ENCODE measurements at places on chromosomes 5 and 9.

GRCh38 chr5:126383246-126383645, 40.0 kb upstream of the GRAMD2B start:
- no peak for DNase-seq

DNA sequence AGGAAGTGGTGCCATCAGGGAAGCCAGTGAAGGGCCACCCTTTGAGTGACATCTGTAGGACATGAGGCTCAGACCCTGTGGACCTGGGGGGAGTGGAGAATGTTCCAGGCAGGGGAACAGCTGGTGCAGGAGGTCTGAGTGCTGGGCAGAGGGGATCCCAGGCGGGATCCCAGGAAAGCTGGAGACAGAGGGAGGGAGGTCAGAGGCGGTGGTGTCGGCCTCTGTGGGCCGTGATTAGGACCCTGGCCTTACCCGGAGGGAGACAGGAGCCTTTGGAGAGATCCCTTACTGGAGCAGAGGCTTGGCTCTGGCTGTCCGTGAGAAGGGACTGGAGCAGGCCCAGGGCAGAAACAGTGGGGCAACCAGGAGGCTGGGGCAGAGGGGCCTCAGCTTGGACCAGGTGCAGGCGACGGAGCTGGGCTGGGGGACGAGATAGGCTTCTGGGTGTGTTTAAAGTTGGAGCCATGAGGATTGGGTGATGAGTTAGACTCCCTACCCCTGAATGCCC, 12.1 kb upstream of the GRHPR start:
- no peak for DNase-seq

DNA sequence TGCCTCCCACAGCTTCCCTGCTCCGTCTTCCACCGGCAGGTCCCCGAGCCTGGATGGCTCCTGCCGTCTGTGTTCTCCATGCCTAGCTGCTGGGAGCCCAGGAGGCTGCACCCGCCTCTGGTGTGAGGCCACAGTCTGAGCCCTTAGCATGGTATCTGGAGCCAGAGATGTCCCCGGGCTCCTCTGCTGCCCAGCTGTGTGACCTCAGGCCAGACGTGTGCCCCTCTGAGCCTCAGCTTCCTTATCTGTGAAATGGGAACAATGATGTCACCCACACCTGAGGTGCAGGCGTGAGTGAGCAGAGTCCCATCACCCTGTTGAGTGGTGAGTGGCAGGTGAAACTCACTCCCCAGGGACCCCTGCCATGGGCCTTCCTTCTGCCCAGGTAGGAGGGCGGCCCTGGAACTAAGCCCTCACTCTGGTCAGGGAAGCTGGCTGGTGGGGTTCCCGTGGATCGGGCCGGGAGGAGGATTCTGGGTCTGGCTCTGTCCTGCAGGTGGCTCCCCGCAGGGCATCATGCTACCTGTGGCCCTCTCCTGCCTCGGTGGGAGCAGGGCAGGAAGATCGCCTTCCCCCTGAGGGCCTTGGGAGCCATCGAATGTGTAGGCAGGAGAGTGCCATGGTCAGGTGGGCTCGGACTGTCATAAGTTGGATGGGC, 239.0 kb downstream of the PBX3 start:
- DNase-seq: no peak

GRCh38 chr5:134506054-134507039, 19.1 kb upstream of the JADE2 start:
- DNase-seq: no peak

GRCh38 chr5:150213530-150213929, 23.7 kb downstream of the SLC6A7 start:
- no peak for DNase-seq

DNA sequence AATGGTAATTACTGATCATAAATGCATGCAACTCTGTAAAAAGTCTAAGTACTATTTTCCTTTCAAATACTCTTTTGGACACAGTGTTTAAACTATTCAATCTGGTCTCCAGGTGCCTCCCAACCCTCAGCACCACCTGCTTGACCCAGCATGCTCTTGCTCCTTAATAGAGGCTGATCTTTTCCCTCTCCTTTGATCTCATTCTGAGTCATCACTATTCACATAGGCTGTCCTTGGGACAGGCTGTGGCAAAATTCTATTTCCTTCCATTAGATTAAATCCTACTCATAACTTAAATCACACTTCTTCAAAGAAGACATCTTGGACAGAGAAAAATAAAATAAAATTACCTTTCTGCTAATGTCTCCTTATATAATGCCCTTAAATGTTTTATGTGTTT, 199.4 kb upstream of the ST8SIA4 start:
- no peak for DNase-seq

All from mesothelial cell of epicardium (in vitro differentiated cells).